Inflammatory macrophage treated with lipopolysaccharide for 4 hours (primary cell): ENCODE measurements at places on chromosomes 6 and 20.

DNA sequence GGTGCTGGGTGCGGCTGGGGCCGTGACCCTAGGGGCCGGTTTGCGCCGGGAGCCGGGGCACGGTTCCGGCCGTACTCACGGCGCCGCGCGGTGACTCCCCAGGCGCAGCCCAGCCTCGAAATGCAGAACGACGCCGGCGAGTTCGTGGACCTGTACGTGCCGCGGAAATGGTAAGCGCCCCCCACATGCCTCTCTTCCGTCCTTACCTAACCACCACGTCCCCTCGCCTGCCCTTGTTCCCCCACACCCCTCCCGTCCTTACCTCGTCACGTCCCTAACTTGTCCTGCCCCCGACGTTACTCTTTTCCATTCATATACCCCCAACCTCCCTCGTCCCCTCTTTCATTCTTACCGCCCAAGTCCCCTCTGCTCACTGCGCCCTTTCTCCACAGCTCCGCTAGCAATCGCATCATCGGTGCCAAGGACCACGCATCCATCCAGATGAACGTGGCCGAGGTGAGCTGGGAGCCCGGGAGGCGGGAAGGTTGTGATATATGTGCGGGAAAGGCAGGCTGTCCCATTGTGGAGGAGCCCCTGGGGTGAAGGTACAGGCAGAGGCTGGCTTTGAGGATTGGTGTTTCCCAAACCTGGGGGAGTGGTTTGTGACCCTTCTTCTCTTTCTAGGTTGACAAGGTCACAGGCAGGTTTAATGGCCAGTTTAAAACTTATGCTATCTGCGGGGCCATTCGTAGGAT lies 463 bp downstream of the RPS21 start:
- DNase-seq, result no peak

DNA sequence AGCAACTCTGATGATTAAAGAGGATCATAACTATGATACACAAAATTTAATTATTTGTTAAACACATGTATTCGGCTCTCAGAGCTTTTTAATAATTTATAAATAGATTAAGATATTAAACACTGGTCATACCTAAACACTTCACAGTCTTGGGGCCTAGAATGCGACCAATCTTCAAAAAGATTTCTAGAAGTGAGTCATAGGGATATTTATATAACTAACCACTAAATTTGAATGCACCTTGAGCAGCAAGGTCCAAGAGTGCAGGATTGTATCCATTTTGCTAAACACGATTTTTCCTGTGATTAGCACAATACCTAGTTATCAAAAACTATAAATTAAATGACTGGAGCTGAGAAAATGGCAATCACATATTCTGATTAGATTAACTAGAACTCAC lies 709.3 kb downstream of the EPHA7 start:
- no peak for DNase-seq

DNA sequence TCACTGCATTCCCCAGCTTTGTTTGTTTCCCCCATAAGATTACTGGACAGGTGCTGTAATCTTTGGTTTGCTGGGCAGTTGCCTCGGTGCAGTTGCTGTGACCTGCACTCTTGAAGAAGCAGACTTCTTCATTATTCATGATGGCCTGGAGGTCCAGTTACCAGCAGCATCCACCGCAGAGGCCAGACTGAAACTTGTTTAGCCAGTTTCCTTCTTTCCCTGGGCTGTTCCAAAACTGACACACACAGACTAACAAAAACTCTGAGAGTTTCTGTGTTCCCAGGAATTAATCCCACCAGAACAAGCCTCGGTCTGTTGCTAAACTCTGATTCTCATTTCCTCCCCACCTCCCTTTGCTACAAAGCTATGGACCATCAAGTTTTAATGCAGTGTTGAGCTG lies 144.1 kb downstream of the QRSL1 start:
- no peak for DNase-seq

- DNase-seq, result no peak
Measured at GRCh38 chr6:157761926-157762325, 61.1 kb upstream of the SNX9 start.

DNA sequence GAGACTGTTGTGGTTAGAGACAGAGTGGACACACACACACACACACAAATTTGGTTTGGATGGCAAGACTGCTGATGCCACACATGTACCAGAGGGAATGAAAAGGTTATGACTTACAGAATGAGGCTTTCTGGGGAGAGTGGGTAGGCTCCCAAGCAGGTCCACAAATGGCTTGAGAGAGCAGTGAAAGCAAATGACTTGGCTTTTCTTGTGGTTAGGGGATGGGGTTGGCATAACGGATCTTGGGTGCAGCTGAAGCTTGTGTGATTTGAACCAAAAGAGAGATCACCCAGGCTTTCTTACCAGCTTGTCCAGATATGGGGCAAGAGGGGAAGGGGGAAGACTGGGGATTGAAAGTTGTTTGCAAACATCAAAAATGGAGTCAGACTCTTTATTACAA lies 73.9 kb upstream of the OLIG3 start:
- DNase-seq, result no peak

GRCh38 chr20:52432740-52433139 lies 241.2 kb upstream of the ZFP64 start:
- no peak for DNase-seq

DNA sequence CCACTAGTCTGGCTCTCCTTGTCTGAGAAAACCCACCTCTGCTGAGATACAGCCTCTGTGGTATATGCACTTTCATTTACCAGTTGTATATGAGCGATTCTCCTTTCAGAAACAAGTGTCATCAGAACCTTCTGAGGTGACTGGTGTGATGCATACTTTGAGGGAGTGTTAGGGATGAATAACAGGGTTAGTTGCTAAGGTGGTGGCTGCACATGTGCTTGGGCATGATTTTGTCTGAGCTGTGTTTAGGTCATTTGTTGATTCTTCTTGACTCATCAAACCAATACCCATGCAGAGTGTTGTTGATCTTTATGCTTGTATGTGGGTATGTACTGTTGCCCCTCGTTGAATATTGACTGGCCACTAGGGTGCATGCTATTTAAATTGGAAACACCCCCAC lies 25.7 kb downstream of the DTD1 start:
- DNase-seq, result no peak

DNA sequence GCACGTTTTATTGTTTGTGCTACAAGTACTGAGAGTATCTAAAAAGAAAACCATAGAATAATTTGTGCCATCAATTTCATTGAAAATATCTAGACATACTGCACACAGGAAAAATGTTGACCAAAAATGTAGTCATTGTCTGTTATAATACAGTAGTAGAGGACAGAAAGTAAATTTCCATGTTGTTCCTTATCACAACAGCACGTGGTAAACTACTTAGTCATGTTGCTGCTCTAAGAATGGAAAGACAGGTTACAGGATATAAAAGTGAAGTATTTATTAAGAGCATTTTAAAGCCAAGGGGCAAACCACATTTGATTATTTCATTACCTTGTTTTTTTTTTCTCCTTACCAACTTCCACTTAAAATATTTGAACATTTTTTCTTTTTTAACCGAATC lies 89.0 kb upstream of the CEP85L start:
- DNase-seq, result peak; percentile 55

- DNase-seq, result no peak
Measured at GRCh38 chr6:42179945-42180313, 6.8 kb downstream of the GUCA1A start.

GRCh38 chr6:133827766-133828165 lies 61.1 kb upstream of the TCF21 start:
- DNase-seq, result no peak

DNA sequence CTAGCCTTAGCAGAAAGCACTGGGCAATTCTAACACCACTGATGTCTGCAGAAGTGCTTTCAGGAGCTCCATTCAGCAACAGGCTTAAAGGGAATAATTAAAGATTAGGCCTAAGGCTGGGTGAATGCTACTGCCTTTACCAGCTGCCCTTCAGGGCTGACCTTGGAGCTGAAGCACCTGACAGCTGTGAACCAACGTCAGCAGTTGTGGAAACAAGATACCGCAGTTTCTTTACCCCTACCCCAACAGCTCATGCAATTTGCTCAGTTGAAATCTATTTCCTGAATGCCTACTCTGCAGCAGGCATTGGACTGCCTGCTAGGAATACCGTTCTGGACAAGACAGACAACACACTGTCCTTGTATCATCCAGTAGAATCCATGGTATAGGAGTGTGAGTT lies 51.5 kb upstream of the ADTRP start:
- DNase-seq, result no peak

DNA sequence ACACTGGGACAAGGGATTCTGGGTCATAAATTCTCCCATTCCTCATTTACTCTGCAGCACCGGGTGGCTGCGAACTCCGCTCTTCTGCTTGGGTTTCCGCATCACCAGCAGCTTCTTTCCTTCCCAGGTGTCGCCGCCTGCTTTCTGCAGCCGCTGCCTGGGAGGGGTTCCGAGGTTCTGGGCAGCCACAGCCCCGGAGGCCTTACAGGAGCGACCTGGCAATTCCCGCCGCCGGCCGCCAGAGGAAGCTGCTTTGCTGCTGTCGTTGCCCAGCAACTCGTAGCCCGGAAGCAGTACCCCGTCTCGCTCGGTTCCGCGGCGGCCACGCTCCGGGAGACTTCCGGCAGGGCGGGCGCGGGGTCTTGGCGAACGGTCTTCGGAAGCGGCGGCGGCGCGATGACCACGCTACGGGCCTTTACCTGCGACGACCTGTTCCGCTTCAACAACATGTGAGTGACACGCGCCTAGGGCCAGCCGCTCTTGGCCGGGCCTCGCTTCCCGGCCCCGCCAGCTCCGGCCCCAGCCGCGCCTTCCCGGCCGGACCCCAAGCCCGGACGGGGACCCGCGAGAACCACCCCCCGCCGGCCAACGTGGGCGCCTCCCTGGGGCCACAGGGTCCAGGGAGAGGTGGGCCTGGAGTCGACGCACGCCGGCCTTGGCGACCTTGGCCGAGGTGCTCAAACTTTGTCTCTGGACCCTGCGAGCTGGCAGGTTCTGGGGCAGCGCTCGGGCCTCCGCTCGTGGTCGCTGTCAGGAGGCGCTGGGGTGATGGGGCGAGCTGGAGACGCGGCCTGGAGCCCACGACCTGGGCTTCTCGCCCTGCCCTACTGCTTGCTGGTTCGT lies at the start of gene NAA20:
Gene NAA20, plus strand, starts transcription at position 362 of the 843 bp plus-strand sequence. Its CDS starts 35 bp downstream, at position 397.
- peak; percentile 90 for DNase-seq

GRCh38 chr20:56395166-56395565 lies 2.7 kb downstream of the CSTF1 start:
- DNase-seq, result no peak

DNA sequence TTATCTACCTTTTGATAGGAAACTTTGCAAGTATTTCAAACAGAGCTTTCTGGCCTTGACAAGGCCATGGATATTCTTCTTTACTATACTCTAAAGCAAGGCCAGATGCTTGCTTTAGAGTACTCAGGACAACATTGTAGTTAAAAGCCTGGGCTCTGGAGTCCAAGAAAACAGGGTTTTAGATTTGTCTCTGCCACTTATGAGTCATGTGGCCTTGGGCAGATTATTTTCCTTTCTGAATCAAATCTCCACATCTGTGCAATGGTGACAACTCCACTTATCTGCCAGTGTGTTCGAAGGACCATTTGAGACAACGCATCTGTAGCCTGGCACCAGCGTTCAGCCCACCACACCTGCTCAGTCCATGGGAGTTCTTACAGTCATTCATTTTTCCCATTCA lies 265.9 kb upstream of the RIN2 start:
- no peak for DNase-seq

DNA sequence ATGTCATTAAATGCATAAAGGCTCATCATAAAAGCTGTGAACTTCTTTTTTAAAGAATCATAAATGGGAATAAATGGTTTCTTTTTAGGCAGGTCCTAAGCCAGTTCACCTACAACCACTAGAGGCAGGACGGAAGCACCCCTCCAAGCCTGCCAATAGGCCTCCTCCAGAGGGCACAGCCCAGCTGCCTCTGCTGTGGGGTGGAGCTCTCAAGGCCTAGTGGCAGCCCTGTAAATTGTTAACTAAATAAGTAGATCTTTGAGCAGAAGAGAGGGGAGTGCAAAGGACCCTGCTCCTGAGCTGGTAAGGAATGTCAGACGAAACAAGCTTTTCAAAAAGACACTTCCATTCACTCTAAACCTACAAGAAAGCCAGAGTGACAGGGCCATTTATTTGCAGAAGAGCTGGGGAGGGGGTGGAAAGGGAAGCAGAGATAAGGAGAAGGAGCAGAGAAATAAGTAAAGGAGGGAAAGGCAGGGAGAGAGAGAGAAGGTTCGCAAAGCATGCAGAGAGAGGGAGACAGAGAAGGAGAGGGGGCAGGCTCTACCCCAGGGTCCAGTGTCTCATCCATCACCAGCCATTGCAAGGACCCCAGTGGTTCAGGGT lies 18.0 kb upstream of the MAFB start:
- DNase-seq, result no peak

GRCh38 chr6:149368065-149368464 lies 32.0 kb upstream of the SUMO4 start:
- no peak for DNase-seq

DNA sequence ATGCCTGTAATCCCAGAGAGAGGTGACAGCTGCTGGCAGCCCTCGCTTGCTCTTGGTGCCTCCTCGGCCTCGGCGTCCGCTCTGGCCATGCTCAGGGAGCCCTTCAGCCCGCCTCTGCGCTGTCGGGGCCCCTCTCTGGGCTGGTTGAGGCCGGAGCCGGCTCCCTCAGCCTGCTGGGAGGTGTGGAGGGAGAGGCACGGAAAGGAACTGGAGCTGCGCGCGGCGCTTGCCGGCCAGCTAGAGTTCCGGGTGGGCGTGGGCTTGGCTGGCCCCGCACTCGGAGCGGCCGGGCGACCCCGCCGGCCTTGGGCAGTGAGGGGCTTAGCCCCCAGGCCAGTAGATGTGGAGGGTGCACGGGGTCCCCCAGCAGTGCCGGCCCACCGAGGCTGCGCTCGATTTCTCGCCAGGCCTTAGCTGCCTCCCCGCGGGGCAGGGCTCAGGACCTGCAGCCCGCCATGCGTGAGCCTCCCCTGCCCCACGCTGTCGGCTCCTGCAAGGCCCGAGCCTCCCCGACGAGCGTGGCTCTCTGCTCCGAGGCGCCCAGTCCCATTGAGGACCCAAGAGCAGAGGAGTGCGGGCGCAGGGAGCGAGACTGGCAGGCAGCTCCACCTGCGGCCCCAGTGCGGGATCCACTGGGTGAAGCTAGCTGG lies 34.6 kb downstream of the C6orf52 start:
- DNase-seq, result no peak

GRCh38 chr20:62555642-62556420 lies 80.0 kb upstream of the GATA5 start:
- no peak for DNase-seq

DNA sequence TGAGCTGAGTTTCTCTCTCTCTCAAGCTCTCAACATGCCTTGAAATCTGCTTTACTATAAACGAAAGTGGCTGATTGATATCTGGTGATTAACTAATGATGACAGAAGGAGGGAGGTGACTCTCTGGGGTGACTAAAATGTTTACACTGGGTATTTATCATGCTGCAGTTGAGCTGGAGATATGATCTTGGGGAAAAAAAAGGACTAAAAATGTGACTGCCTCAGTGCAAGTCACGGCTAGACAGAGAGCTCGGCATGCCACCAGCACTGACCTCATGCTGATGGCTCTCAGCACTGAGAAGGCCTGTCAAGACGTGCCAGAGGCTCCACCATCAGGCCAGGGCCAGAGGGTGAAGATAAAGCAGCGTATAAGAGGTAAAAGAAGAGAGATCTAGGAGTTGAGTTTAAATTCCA lies 103.1 kb upstream of the SPACA1 start:
- no peak for DNase-seq

GRCh38 chr20:41969656-41970055 lies 351.5 kb upstream of the CHD6 start:
- no peak for DNase-seq
